ENCODE measurements at places on chromosomes 6 and 20. TPM values are rescaled to one million over a fixed set of nuclear protein-coding genes. Genes with fewer than 3 reads are reported as not detected.

MPIG6B gene
- not detected for total RNA-seq

TDRD6 gene
- under 0.01 TPM for total RNA-seq

FGD2 gene
- not detected for total RNA-seq

IYD gene
- total RNA-seq = not detected

RIPPLY2 gene
- total RNA-seq = not detected

ADTRP gene
- 2.8 TPM for total RNA-seq

ADGB gene
- not detected for total RNA-seq

FRMD1 gene
- total RNA-seq = not detected

TRIM26 gene
- total RNA-seq = 36.9 TPM

BPIFA1 gene
- total RNA-seq = not detected

OR12D3 gene
- total RNA-seq = not detected

METTL24 gene
- total RNA-seq = not detected

WFDC5 gene
- not detected for total RNA-seq

PSORS1C2 gene
- not detected for total RNA-seq

KIF6 gene
- total RNA-seq = not detected

LRRN4 gene
- 0.29 TPM for total RNA-seq

C20orf202 gene
- total RNA-seq = not detected

KIF16B gene
- 9.3 TPM for total RNA-seq

CFB gene
- 62.8 TPM for total RNA-seq

TMEM200A gene
- total RNA-seq = 257 TPM

PRSS16 gene
- total RNA-seq = not detected

VTA1 gene
- 49.7 TPM for total RNA-seq

SLA2 gene
- total RNA-seq = not detected

OTOR gene
- total RNA-seq = not detected

F13A1 gene
- total RNA-seq = 1.0 TPM

COX4I2 gene
- total RNA-seq = not detected

DNMT3B gene
- 2.2 TPM for total RNA-seq

ITPA gene
- 31.5 TPM for total RNA-seq

GPX5 gene
- not detected for total RNA-seq

COL10A1 gene
- total RNA-seq = 106 TPM

UFL1 gene
- 30.8 TPM for total RNA-seq

OR2B6 gene
- total RNA-seq = not detected

GABRR1 gene
- total RNA-seq = not detected

SAMHD1 gene
- 27.1 TPM for total RNA-seq

HRH3 gene
- total RNA-seq = not detected

OPN5 gene
- not detected for total RNA-seq

BNIP5 gene
- not detected for total RNA-seq

RAET1G gene
- total RNA-seq = 1.3 TPM

SLC32A1 gene
- total RNA-seq = not detected

SIRPD gene
- total RNA-seq = not detected

CNR1 gene
- under 0.01 TPM for total RNA-seq

THBS2 gene
- total RNA-seq = 169 TPM

SLC22A2 gene
- total RNA-seq = not detected

ISM1 gene
- total RNA-seq = not detected

NKAIN2 gene
- not detected for total RNA-seq

HSPA12B gene
- total RNA-seq = under 0.01 TPM

TNF gene
- total RNA-seq = under 0.01 TPM

OR10C1 gene
- not detected for total RNA-seq

STMND1 gene
- total RNA-seq = not detected

IFT52 gene
- total RNA-seq = 62.8 TPM

TFAP2A gene
- total RNA-seq = 0.22 TPM

VNN1 gene
- 0.57 TPM for total RNA-seq

KCNK15 gene
- not detected for total RNA-seq

TRIM15 gene
- not detected for total RNA-seq
